ENCODE measurements at places on chromosomes 5 and 9.

- DNase-seq = no peak
Measured at GRCh38 chr9:75812141-75812540, 78.3 kb upstream of the PCSK5 start.

DNA sequence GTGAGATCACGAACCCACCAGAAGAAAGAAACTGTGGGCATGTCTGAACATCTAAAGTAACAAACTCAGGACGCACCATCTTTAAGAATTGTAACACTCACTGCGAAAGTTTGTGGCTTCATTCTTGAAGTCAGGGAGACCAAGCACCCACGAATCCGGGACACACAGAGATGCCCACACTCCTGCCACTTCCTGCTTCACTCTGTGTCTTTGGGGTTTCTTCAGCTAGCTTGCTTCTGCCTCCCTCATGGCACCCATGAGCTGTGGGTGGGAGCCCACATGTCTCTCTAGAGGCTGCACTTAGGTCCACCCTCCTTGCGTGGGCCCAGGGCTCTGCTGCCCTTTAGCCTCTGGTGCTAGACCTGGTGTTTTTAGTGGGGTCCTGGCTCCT, 61.2 kb upstream of the CNOT6 start:
- no peak for DNase-seq

GRCh38 chr9:14283276-14283675, 30.7 kb downstream of the NFIB start:
- no peak for DNase-seq

DNA sequence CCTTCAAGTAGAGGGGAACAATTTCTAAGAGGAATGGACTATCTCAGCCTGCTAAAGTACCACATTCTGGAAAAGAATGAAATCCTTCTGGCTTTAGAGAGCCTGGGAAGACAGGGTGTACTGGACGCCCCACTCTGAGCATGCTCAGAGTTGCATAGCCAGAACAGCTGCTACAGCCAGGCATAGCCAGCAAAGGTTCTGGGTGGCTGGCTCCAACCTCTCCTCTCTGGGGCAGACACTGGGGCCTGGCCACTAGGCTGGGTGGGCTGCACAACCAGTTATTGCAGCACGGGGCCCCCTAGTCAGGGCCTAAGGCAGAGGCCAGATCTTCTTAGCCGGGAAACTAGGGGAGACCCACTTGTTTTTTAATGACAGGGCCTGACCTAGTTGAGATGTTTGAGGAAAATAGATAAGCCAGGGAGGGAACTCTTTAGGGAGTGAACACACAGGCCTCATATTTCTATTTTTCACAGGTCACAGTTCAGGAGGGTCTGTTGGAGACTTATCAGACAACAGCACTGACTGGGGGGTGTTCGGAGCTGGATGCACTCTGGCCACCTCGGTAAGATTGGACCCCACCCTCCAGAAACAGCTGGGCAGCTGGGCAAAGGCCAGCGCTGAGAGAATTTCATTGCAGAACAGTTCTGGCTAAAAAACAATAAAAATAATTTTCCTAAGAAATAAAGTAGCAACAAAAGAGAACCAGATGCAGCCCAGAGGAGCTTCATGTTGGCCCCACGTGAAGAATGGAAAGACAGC, 142.9 kb downstream of the LPAR1 start:
- no peak for DNase-seq

- no peak for DNase-seq
Measured at GRCh38 chr5:157072508-157072907, 13.6 kb upstream of the HAVCR1 start.

- no peak for DNase-seq
Measured at GRCh38 chr5:138177941-138178515, 402 bp downstream of the BRD8 start.

DNA sequence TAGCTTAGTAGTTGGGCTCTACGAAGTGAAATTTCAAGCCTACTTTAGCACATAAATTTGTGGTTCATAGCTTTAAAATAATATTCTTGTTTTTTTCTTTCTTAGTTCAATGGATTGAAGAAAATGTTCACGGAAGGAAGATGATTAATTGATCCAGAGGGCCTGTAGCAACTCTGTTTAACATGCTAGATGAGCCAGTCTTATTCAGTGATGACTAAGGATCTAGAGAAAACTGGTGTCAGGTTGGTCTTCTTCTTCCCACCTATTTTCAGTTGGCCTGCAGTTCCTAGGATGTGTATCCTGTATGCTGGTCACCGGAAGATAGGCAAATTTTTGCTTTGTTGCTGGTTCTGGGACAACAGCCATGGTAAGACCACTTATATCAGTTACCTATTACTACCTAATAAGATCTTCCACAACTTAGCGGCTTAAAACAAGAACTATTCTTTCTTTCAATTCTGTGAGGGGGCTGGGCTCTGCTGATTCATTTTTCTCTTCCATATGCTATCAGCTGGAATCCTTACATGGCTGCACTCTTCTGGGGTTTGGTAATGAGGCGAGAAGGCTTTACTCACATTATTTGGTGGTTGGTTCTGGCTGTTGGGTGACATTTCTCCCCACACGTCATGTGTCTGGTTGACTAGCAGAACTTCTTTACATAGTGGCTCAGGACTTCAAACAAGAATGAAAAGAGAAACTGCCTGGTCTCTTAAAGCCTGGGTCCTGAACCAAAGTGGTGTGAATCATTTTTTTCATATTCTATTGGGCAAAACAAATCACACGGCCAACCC, 182.7 kb upstream of the ACTBL2 start:
- DNase-seq = no peak

GRCh38 chr5:53006911-53007890, 18.0 kb downstream of the ITGA2 start:
- no peak for DNase-seq

- DNase-seq = no peak
Measured at GRCh38 chr9:96270236-96270744, 31.7 kb downstream of the HSD17B3 start.

DNA sequence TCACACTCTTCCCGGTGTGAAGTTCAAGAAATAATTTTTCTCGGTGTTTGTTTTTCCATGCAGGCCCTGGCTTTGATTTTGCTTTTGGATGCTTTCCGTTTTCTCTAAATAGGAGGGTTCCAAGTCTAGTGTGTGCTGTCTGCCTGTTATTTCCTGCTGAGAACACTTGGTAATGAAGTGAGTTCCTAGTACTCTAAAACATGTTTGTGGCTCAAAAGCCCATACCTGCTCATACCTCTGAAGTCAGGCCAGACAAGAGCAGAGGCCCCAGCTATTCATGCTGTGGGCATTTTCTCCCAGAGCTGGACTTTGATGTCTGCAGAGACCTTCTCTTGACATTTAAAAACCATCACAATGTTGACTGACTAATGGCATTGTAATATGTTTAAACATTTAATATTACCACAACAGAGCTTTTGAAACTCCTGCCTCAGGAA, 211.2 kb downstream of the GOLPH3 start:
- no peak for DNase-seq

- no peak for DNase-seq
Measured at GRCh38 chr5:56871777-56872176, 37.6 kb upstream of the SETD9 start.

GRCh38 chr5:76367623-76368371, 35.3 kb upstream of the IQGAP2 start:
- no peak for DNase-seq

- DNase-seq = no peak
Measured at GRCh38 chr5:6496636-6497035, 48.0 kb downstream of the UBE2QL1 start.

GRCh38 chr9:98064623-98065392, 8.3 kb downstream of the NANS start:
- no peak for DNase-seq

DNA sequence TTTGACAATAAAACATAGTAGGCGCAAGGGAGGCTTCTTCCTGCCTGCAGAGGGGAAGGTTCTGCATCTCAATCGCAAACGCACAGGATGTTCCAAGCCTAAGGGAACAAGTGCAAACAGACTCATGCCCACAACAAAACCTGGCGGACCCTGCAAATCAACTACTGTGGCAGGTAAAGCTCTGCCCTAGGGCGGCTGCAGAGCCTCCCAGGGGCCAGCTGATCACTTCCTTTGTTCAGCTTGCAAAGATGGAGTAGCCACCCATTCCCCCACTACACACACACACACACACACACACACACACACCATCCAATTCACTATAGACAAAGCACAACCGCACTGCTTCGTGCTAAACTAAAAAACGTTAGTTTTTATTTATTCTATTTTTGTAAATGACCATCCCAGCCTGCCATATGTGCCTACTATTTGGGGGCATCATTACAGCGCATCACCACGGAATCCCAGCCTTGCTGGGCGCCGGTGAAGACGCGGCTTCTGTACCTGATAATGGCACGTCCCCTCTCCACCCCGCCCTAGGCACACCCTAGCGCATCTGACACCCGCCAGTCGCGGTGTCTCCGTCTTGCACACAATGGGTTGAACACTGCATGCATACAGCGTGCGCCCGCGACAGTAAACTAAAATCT, 57.6 kb downstream of the DPYSL3 start:
- no peak for DNase-seq

- no peak for DNase-seq
Measured at GRCh38 chr9:94606646-94607422, 13.2 kb upstream of the FBP2 start.

DNA sequence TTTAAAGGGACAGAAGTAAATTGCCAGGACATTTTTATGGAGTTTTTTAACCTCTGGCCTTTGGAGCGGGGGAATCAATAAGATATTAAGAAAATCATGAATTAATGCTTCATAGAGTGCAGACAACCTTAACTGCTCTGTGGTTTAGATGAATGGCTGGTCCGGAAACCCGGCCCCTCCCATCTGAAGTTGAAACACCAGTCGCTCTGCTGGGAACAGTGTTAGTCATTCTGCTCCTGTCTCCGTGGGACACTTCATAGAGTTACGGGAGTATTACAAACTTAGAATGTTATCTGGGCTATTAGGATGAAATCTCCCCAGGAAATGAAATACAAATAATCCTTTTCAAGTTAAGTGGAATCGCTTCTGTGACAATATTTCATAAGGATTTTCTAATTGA, 110.1 kb upstream of the IRX2 start:
- DNase-seq = no peak

DNA sequence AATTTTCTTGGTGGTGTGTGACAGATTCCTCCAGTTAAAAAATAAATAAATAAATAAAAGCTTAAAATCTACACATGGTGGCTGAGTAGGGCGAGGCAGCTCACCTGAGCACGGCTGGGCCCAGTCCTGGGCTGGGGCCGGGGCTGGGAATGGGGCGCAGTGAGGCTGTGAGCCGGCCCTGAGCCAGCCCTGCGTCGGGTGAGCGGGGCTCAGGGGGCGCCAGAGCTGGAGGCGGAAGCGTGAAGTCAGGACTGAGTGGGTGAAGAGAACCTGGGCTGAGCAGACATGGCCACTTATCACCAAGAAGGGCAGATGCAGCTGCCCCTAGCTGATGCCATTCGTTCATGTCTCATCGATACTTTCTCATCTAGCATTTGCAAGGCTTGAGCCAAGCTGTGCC, 22.8 kb upstream of the DTWD2 start:
- DNase-seq = no peak
